ENCODE measurements at places on chromosomes 7 and 10. TPM values are rescaled to one million over a fixed set of nuclear protein-coding genes. Genes with fewer than 3 reads are reported as not detected.

The C10orf67 gene
- total RNA-seq, result not detected

The ZNF503 gene
- total RNA-seq, result 2.1 TPM

The HSPA12A gene
- 0.05 TPM for total RNA-seq

The CAMK2B gene
- 0.20 TPM for total RNA-seq

The GRM8 gene
- not detected for total RNA-seq

The FRAT1 gene
- 1.1 TPM for total RNA-seq

The TRRAP gene
- 21.7 TPM for total RNA-seq

The RPEL1 gene
- total RNA-seq, result not detected

The TACC2 gene
- total RNA-seq, result 20.7 TPM

The SFTPD gene
- total RNA-seq, result not detected

The TET1 gene
- 0.69 TPM for total RNA-seq

The HOXA13 gene
- not detected for total RNA-seq

The GRM3 gene
- total RNA-seq, result not detected

The MALRD1 gene
- total RNA-seq, result not detected

The TAF6 gene
- 63.9 TPM for total RNA-seq

The DRGX gene
- not detected for total RNA-seq

The PRKAR2B gene
- 56.7 TPM for total RNA-seq

The LIPK gene
- not detected for total RNA-seq

The CASP7 gene
- total RNA-seq, result 51.6 TPM

The SEMA4G gene
- total RNA-seq, result 0.84 TPM

The TMEM184A gene
- total RNA-seq, result 0.07 TPM

The CCZ1 gene
- total RNA-seq, result 104 TPM

The TRIP6 gene
- total RNA-seq, result 107 TPM

The EN2 gene
- not detected for total RNA-seq

The DNAH11 gene
- 4.6 TPM for total RNA-seq

The CLRN3 gene
- not detected for total RNA-seq

The GPNMB gene
- 1.3 TPM for total RNA-seq

The NRCAM gene
- total RNA-seq, result 26.8 TPM

The BLNK gene
- not detected for total RNA-seq

The KRIT1 gene
- 24.8 TPM for total RNA-seq

Measured in mammary microvascular endothelial cell (primary cell).